ENCODE measurements at places on chromosomes 6 and 20. TPM values are rescaled to one million over a fixed set of nuclear protein-coding genes. Genes with fewer than 3 reads are reported as not detected.

DNA sequence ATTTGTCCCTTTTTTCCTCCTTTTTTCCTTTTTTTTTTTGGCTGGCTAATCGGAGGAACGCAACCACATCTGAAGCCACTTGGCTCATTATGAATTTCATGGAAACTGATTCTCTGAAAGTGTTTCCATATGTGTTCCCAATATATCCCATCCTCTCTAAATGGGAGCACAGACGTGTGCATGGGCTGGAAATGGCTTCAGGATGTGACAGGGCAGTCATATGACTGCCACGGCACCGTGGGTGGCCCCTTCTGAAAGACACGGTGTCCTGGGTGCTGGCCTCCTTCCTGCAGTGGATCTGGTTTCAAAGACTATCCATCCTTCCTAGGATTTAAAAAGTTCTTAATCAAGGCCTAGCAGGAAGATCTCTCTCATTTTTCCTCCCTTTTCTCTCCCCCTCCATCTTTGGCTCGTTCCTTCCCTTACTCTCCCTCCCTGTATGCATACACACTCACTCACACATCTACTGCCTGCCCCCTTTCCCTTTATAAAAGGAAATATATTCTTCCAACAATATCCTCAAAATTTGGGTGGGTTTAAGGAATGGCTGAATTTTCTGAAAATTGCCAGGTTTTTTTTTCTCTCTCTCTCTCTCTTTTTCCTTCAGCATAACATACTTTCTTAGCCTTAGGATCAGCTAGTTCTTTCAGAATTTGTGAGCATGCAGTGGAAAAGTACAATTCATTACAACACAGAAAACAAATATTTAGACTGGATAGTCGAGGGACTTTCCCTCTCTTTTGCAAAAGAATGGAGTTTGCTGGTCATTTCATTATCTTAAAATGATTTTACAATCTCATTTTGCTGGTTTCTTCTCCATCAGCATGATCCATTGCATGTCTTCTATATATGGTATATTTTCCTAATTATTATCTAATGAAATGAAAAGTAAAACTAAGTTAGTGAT is 161.2 kb upstream of the SUPT3H start:
- H3K27me3 ChIP-seq = no peaks in the 10 kb centered on the region
- peak overlapping the region; percentile 18 for H3K27ac ChIP-seq
- peaks cover 69% of the 10 kb centered on the region for H3K4me1 ChIP-seq

GRCh38 chr6:167015302-167015701 is 16.1 kb downstream of the CEP43 start:
- DNase-seq = no peak
- H3K4me1 ChIP-seq = peaks cover 2% of the 10 kb centered on the region
- H3K27ac ChIP-seq = no peak overlapping the region

GRCh38 chr6:119346450-119346849 is 3.1 kb downstream of the MAN1A1 start:
- no peaks in the 10 kb centered on the region for H3K27me3 ChIP-seq
- DNase-seq = no peak
- peak overlapping the region; percentile 94 for H3K4me3 ChIP-seq
- H3K4me1 ChIP-seq = peaks cover 60% of the 10 kb centered on the region
- peaks cover 64% of the 10 kb centered on the region for H3K36me3 ChIP-seq

DNA sequence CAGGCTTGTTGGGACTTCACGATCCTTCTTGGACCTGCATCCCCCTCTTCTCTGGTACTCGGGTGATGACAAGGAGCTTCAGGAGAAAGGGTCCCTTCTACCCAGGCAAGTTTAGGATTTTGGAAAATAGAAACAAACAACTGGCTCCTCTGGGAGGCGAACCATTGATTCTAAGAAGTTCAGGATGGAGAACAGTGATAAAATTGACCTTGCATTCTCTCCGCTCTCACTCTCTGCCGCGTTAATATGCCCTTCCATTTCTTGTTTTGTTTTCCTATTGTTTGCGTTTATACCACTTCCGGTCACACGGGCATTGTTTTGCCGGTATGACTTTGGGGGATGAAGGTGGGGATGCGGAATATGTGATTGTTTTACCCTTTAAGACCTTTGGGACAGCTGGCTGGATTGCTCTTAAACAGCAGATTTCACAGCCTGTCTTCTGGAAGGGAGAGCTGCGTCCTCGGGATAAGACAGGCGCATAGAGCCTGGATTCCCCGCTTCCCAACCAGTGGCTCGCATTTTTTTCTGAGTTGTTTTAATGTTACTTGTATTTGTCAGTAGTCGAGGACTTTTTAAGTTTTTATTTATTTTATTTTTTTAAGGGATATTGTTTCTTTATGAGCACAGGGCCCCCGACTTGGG is 144.3 kb upstream of the ZNF184 start:
- no peak overlapping the region for H3K27ac ChIP-seq
- no peaks in the 10 kb centered on the region for H3K36me3 ChIP-seq
- peaks cover 14% of the 10 kb centered on the region for H3K4me1 ChIP-seq
- DNase-seq = no peak

Gene PAX1
- not detected for total RNA-seq

DNA sequence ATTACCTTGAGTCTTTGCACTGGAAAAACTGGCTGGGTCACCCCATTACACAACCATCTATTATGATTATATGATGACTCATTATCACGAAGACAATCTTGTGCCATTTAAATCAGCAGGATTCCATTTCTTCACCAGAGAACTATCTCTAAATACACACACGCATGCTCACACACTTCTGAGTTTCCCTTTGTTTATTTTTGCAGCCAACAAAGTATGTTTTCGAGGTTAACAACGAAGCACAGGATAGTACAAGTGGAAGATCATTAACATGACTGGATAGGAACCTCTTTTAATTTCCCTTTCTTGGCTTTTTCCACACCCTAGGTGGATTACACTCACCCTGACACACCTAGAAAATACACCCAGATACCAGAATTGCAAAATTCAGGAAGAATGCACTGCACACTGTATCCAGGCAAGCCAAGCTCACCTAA is 18.9 kb downstream of the PERP start:
- DNase-seq = no peak
- peaks cover 4% of the 10 kb centered on the region for H3K4me1 ChIP-seq
- peaks cover 15% of the 10 kb centered on the region for H3K27me3 ChIP-seq
- no peak overlapping the region for H3K4me3 ChIP-seq

Gene ID4
- not detected for total RNA-seq

DNA sequence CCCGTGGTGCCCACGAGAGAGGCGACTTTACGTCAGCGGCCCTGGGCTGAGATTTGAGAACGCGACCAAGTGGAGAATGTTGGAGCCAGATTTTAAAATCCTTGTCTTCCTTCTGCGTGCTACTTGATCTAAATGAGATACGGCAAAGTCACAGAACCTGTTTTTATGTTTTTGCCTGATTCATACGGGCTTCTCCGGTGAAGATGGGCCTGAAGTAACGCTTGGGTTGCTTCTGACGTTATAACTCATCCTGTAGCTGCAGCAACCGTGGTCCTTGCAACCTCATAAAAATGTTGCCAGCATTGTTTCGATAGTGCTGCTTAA is 462 bp upstream of the SLC35B3 start:
- peak overlapping the region; percentile 98 for H3K27ac ChIP-seq
- DNase-seq = no peak
- no peaks in the 10 kb centered on the region for H3K27me3 ChIP-seq
- peaks cover 17% of the 10 kb centered on the region for H3K36me3 ChIP-seq
- peak overlapping the region; percentile 94 for H3K4me3 ChIP-seq

DNA sequence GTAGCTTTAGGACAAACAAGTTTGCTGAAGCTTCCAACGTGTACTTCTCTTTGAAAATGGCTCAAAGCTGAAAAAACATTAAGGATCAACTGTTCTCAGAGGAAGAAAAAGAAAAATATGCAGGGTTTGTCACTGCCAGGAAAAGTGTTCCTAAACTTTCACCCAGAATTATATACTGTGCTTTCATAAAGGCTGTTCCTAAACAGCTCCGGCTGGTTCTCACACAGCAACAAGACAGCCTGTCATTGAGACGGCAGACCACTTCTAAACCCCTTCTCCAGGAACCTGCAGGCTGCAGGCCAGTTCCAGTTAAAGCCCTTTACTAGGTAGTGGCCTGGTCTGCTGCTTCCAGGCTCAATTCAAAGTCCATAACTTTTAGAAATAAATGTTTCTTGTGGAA is 97.4 kb upstream of the SOX4 start:
- no peak for DNase-seq
- H3K27me3 ChIP-seq = no peaks in the 10 kb centered on the region
- H3K4me1 ChIP-seq = no peaks in the 10 kb centered on the region
- H3K4me3 ChIP-seq = no peak overlapping the region

Gene SRSF12
- total RNA-seq = 0.09 TPM
